ENCODE measurements at places on chromosomes 2 and 18.

GRCh38 chr2:145835665-145836064, 1315.7 kb upstream of the ZEB2 start:
- DNase-seq = no peak

DNA sequence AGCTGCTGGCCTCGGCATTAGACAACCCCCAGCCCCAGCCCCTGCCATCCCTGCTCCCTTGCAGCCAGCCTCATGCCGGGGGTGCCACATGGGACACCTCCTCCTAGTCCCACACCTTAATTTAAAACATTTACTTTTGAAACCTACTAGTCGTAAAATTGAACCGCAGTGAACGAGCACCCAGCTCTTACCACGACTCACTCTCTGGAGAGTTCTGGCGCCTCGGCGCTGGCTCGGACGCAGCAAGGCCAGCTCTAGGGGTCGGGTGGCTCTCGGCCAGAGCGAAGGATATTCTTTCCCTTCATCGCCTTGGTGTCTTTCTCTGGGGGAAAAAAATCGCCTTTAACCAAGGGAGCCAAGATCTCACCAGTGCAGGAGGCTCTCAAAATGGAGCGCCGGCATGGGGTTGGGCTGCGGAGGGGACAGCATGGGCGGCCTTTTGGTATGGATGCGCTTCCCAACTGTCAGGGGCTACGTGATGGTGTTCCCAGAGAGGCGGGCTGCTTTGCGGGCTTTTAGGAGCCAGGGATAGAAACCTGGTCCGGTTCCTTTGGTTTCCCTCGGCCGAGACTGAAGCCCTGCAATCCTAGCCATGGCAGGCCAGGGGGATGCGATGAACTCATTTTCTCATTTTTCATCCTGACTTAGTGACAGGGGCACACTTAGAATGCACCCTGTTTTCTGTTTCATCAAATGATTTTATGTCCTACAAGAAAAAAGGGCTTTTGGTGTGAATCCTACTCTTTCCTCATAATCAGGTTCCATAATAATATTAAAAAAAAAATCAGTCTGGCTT, 2.0 kb downstream of the HPCAL1 start:
- DNase-seq = peak; percentile 43

DNA sequence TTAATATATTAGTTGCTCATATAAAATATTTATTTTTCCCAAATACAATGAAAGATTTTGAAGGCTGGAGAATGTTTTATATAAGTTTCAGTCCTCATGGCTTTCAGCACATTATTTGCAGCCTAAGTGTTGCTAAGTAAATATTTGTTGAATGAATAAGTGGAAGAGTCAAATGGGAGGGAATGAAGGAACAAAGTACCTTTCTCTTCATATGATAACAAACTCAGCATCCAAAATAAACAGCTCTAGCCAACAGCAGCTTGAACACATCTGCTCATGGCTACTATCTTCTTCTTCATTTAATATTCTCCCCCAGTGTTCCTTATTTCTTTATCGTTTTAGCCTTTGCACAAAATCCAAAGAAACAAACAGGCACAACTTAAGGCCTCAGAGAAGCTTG, 385.2 kb upstream of the PIK3C3 start:
- no peak for DNase-seq

- no peak for DNase-seq
These were observed 92.9 kb upstream of the SLC14A2 start for GRCh38 chr18:45522371-45522770.

DNA sequence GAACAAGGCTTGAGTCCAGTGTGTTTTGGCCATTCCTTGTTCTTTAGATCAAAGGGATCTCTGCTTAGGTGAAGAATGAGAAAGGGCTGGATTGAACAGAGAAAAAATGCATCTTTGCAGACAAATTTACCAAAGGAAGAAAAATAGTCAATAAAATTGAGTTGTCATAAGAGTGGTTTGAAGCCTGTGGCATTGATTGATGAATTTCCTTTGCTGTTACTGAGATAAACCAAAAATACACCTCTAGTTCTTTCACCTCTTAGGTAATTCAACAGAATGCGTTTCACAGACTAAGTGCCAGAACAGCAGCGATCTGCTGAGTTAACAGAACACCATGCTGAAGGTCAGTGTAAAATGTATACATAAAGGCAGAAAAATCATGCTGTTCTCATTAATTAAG, 96.8 kb downstream of the SPHKAP start:
- no peak for DNase-seq

DNA sequence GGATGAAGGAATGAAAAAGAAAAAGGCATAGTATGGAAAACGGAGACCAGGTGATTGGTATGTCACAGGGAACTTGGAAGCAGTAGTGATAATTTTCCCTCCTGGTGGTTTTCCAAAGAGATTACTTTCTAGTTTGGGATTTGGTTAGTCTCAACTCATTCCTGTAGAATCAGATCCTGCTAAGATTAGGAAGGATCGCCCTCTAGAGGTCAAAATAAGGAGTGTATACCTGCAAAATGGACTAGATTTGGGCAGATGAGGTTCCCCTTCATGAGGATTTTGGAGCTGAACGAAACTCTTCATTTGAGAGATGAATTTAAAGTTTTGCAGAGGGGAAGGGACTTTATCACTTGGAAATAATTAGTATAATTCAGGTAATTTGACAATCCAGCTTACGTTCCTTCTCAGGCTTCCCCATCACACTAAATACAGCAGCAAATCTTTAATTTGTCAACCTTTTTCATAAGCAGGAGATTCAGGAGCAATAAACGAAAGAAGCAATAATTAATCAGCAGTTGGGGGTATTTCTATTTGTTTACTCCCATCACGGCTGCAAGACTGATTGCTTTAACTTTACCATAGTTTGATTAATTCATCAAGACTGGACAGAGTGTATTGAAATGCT, 65.2 kb downstream of the CCDC195 start:
- peak; percentile 91 for DNase-seq

- no peak for DNase-seq
These were observed 29.5 kb upstream of the ODC1 start for GRCh38 chr2:10477443-10478297.

DNA sequence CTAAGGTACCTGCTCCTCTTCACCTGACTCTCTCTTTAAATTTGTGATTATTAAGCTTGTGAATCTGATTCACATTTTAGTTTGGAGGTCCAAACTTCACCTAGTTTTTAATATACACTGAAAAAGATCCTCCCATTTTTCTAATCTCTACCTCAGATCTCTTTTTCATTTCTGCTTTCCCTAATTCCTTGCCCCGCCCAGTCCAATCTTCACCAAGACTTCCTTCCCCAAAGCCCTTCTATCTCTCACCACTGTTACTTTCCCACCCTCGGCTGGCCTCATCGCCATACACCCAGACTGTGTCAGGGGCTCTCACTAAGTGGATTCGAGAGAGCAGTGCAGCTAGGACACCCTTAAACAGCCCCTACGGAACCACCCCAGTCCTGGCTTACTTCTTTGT, 40.0 kb downstream of the LBH start:
- no peak for DNase-seq

DNA sequence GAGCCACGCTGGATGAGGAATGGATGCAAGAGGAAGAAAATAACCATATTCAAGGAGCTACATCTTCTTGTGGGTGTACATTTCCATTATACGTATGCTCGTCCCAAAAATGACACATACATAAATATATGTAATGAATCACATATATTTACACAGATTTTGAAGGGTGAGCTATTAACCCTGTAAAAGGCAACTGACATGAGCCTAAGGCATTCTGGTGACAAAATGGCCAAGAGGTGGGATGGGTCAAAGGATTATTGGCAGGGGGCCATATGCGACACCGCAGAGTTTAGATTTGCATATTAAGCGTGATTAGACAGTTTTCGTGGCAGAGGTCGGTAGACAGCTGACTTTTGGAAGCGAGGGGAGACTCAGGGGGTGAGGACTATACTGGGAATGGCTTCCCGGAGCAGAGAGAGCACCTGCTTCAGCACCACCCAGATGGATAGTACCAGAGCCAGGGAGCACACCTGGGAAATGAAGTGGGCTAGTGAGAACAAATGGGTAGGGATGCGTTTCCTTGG, 431 bp upstream of the CNRIP1 start:
- DNase-seq = peak; percentile 87

- peak; percentile 50 for DNase-seq
These were observed 294.4 kb upstream of the CHAC2 start for GRCh38 chr2:53473236-53473635.

- no peak for DNase-seq
These were observed 8.8 kb downstream of the CYB5A start for GRCh38 chr18:74282755-74283554.

DNA sequence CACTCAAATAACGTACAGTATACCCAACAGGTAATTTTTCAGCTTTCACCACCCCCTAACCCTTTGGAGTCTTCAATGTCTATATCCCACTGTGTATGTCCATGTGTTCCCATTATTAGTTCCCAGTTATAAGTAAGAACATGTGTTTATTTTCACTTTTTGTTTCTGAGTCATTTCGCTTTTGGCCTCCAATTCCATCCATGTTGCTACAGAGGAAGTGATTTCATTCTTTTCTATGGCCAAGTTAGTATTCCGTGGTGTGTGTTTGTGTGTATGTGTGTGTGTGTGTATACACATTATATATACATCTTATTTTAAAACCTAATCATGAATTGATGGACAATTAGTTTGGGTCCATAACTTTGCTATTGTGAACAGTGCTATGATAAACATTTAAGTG, 464.4 kb downstream of the CMPK2 start:
- DNase-seq = no peak

- no peak for DNase-seq
These were observed 103.3 kb downstream of the TMEM18 start for GRCh38 chr2:573805-574392.

DNA sequence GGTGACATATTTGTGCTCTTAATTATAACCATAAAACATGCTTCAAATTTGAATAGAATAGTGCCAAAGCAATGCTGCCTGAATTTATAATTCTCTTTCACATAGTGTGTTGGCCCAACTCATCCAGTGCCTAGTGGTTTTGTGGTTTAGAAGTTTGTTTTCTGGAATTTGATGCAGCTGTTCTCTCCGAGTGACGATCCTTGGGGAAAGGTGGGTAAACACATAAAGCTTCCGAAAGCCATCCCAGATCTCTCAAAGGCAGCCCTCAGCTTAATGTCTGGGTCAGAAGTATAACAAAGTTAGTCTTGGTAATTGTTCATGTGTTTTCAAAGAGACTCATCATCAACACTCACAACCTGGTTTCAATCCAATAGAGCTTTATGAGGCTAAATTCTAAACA, 235.6 kb upstream of the CDH2 start:
- no peak for DNase-seq

DNA sequence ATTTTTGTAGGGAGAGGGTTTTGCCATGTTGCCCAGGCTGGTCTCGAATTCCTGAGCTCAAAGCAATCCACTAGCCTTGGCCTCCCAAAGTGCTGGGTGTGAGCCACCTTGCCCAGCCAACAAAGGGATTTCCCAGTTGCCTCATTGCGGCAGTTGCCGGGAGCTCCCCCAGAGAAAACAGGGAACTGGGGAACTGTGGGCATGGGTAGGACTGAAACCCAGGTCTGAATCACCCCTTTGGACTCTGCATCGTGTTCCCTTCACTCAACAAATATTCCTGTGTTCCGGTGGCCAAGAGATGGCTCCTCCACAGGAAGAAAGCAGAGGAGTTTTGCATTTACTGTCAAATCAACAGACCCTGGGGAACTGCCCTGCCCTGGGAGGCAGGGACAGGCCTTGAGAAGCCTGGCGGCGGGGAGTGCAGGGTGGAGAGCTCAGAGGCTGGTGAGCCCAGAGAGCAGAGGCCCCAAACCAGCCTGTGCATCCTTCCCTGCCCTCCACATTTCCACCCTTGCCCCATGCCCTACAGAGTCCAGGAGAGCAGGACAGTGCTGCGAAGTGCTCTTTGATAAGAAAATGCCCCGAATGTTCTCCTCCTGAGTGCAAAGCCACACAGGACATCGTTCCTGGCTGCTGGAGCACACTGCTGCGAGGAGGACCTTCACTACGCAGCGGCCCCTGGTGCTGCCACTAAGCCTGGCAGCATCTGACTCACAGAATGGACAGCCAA, 24.9 kb downstream of the MYO7B start:
- no peak for DNase-seq

GRCh38 chr18:68172842-68173549, 541.9 kb downstream of the TMX3 start:
- DNase-seq = peak; percentile 79

Data from GM23338 (cell line).